ENCODE measurements at places on chromosomes 5 and 9.

- DNase-seq: no peak
These were observed 136.3 kb downstream of the MED27 start for GRCh38 chr9:131943351-131943841.

DNA sequence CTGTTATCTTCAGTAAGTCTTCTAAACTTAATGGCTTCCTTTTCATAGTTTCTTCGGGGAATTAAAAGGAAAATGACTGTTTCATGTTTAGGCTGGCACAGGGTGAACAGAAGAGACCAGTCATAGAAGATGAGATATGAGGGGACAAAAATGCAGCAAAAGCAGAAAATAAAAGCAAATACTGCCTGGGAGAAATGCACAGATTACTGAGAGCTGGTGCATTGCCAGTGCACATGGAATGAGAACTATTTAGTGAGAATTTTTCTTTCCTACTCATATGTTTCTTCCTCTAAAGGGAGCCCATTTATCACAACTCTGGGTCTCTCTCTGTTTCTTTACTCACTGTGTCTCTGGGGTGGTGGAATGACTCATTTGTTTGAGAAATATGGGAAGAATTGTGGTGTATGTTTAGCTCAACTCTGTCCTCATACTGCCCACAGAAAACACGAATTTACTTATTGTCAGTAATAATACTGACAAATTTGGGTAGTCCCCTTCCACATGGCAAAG is 25.9 kb upstream of the ANKRD55 start:
- DNase-seq: no peak

- no peak for DNase-seq
These were observed 5.7 kb upstream of the EBF1 start for GRCh38 chr5:159105145-159106053.

- no peak for DNase-seq
These were observed 499 bp upstream of the TMEM232 start for GRCh38 chr5:110727025-110727314.

- no peak for DNase-seq
These were observed 19.5 kb downstream of the ANKH start for GRCh38 chr5:14851999-14852526.

DNA sequence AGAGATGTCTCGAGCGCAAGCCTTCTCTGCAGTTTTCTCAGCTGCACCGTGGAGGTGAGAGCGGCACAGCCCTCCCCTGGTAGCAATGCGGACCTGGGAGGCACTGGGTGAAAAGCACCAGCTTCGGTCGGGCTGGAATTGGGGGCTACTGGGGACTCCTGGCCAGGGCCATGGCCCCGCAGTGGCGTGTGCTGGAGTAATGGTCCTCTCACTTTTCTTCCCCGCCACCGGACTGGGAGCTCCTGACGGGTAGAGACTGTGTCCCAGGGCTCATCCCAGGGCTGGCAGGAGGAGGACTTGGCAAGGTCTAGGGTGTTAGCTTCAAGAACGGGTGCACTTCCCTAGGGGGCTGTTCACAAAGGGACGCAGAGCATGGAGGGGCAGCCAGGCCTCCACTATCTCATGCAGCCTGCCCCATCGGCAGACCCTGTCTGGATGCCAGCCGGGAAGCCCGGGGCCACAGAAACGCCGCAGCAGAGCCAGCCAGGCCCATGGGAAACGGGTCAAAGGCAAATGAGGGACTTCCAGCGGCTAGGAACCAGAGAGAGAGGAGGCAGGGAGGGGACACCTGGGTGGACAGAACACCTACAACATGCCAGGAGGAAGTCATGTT is 92.6 kb upstream of the MVB12B start:
- DNase-seq: no peak

- DNase-seq: no peak
These were observed 18.1 kb downstream of the HMCN2 start for GRCh38 chr9:130283539-130284248.

DNA sequence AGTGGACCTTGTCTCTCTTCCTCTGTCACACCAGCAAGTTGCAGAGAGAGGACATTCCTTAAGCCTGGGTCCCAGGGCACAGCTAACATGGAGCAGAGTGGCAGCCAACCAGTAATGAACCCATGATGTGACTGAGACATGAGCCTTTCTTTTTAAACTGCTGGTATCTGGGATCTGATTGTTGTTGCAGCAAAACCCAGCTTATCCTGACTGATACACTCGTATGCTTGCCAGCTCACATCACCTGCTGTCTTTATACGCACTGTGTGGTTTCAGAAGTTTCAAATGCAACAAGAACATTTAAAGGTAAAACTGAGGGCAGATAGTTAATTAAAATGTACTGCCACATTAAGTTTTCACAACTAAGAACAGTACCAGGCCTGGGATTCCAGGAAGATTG is 97.1 kb downstream of the HSD17B3 start:
- no peak for DNase-seq

- DNase-seq: no peak
These were observed 23.8 kb upstream of the IQGAP2 start for GRCh38 chr5:76379316-76379715.

DNA sequence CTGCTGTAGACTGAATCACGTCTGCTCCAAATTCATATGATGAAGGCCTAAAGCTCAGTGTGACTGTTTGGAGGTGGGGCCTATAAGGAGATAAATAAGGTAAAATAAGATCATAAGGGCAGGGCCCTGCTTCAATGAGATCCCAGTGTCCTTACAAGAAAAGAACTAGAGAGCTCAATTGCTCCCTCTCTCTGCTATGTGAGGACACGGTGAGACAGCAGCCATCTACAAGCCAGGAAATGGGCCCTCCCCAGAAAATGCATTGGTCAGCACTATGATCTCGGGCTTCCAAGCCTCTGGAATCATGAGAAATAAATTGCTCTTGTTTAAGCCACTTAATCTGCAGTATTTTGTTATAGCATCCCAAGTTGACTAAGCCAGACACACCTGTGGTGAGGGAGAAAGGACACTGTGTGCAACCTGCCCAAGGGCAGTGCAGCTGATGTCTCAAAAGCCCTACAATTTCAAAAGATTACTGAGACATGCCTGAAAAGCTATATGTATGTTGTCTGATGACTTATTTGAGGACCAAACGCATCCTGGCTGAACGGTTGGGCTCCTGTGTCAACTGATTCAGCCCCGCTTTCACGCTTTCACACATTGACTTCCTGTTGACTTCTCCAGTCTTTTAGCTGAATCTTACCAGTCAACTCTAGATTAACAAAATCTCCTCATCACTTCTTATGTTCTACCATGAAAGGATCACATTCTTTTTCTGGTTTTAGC is 13.2 kb downstream of the GZMK start:
- no peak for DNase-seq

- DNase-seq: no peak
These were observed 28.3 kb upstream of the IL33 start for GRCh38 chr9:6187272-6187671.

- no peak for DNase-seq
These were observed 39.4 kb downstream of the KLF9 start for GRCh38 chr9:70374962-70375618.

- DNase-seq: no peak
These were observed 50.1 kb downstream of the OSTF1 start for GRCh38 chr9:75138260-75139040.

DNA sequence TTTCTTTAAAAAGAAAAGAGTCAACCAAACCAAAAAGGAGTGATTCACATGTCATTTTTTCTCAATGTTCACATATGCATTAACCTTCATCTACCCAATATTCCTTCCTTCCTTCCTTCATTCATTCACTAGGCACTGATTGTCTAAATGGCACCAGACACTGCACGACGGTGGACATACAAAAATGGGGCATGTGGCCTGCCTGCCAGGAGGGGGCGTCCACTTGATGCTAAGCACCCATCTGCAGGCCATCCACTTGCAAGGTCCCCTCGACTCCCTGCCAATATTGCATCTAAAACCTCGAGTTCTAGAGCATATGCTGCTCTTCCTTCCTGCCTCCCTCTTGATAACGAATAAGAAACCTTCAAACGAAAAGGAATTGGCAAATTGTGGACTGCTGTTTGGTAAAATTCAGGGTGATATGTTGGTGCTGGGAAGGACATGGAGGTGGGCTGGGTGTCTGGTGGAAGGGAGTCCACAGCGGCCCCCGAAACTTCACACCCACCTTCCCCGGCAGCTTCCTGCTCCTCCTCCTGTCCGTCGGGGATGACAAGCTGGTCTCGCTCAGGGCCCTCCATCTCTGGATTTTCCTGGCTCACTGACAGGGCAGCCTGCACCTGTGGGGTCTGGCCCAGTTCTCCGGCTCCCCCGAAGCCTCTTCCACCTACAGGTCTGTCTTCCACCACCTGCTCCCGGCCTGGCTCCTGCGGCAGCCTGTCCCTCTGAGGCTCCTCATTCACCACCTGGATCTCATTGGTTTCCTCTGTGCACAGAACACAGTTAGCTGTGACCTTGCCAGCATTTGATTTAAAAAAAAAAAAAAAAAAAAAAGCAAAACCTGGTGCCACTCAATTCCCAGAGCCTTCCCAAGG is 64.3 kb downstream of the GOLM1 start:
- peak; percentile 42 for DNase-seq

- DNase-seq: no peak
These were observed 28.8 kb downstream of the WDR36 start for GRCh38 chr5:111120911-111121310.

GRCh38 chr9:32775283-32775682 is 8.1 kb upstream of the TMEM215 start:
- no peak for DNase-seq

DNA sequence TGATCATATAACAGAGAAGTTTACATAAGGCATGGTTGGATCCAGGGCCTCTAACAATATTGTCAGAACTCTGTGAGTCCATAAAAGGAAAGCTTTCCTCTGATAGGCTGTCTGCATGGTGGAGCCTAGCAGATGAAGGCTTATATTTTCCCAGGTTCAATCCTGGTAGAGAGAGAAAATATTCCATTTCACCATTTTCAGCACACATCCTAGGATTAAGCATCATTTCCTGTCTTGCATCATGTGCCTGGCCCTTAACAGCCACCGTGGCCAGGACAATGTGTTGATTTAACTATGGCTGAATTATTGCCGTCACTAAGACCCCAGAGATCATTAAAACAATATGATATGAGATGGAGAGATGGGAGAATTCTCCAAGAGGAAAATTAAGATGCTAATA is 90.9 kb upstream of the GRIA1 start:
- DNase-seq: no peak

DNA sequence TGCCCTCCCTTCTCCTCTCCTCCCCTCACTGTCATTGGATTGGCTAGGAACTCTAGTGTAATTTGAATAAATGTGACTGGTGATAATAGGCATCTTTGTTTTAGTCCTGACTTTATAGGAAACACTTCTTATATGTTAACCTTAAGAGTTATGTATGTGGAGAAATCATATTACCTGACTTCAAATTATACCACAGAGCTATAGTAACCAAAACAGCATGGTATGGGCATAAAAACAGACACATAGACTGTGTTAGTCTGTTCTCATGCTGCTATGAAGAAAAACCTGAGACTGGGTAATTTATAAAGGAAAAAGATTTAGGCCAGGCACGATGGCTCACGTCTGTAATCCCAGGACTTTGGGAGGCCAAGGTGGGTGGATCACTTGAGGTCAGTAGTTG is 9.4 kb downstream of the MRRF start:
- DNase-seq: no peak

DNA sequence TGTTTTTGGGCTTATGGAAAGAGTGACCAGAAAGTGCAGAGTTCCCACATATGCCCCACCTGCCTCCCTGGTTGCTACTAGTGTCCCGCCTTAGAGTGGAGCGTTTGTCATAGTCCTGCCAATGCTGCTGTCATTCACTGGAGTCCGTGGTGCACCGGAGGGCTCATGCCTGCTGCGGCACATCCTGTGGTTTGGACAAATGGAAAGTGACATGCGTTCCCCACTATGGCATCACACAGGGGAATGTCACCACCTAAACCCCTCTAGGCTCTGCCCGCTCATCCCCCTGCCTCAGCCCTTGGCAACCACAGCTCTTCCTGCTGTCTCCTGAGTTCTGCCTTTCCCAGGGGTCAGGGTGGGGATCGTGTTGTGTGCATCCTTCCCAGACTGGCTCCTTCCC is 29.2 kb downstream of the IRX4 start:
- no peak for DNase-seq

DNA sequence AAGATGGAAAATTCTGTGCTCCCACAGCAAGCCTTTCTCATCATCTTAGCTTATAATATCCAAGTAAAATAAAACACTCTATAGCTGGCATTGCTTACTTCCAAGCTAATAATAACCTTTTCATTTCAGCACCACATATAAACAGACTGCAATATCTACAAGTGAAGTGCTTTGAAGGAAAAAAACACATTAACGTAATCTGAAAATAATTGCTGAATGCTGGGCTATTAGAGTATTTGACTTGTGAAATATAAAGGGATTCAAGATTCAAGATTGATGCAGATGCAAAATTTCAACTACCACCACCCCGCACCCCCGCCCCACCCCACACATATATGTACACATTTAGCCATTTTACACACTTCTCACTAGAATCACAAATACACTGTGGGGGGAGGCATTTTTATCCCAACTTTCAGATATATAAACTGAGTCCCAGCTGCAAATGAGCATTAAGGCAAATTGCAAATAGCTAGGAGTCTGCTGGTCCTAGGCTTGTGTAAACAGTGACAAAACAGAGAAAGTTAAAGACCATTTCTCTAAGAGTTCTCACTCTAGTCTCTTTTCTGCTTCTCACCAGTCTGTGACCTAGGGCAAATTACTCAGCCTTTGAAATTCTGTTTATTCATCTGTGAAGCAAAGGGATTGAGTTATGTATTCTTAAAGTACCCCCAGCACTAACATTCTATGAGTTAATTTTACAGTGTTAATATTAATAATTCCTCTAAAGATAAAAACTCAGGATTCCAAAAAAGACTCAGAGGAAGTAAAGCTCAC is 489.4 kb downstream of the PRELID2 start:
- DNase-seq: no peak

DNA sequence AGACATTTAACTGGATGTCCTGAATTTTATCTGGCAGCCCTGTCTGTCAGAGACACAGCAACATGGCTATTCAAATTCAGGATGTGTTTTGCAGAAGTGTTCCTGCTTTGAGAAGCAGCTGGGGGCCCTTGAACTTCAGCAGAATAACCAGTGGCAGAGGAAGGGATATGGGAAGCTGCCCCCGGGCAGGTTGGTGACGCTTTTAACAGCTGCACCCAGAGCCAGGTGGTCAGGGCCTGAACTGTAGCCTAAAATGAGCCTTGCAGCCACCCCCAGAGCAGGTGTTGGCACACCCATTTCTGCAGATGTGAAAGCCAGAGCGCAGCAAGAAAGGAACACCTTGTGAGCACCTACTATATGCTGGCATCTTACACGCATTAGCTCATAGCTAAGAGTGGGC is 128.7 kb upstream of the BOD1 start:
- no peak for DNase-seq

GRCh38 chr9:79568337-79569101 is 3.2 kb upstream of the TLE4 start:
- DNase-seq: no peak

DNA sequence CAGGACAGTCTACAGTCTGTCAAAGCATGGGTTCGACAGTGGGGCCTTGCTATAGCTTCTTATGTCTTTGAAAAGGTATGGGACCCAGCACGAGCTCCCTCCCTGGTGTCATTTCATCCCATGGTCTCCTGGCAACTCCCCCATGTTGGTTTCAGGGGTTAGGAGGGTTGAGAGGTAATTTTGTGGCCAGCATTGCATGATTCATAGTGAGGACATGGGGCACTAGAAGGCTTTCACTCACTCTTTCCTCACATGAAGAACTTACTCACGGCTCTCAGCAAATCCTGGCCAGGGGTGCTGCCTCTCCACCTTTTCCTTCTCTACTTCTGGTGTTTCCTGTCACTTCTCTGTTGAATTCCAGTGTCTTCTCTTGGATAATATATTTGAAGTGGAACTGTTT is 134.7 kb upstream of the TNPO1 start:
- no peak for DNase-seq
